ENCODE measurements at places on chromosomes 16 and 17.

- no peak for DNase-seq
Measured at GRCh38 chr16:30946671-30947540, 2.0 kb upstream of the ORAI3 start.

GRCh38 chr17:21018894-21019293, 23.9 kb downstream of the USP22 start:
- DNase-seq = no peak

- no peak for DNase-seq
Measured at GRCh38 chr17:929586-929985, 50.0 kb downstream of the NXN start.

- no peak for DNase-seq
Measured at GRCh38 chr16:57976331-57976796, 5.4 kb upstream of the CNGB1 start.

DNA sequence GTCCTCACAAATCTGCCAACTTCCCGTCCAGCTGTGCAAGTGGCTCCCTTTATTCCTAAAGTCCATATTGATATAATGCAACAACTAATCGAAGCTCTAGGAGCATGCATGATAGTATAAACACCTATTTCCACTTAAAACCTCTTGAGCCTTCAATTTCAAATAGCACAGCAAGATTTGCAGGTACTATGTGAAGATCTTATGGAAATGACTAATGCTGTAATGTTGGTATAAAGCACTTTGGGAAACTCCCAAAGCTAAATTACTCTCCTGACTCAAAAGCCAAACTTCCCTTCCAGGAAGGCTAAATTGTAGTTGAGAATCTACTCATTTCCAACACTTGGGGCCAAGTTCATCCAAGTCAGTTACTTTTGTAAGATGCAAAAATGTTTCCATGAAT, 287.6 kb upstream of the CDH11 start:
- no peak for DNase-seq

DNA sequence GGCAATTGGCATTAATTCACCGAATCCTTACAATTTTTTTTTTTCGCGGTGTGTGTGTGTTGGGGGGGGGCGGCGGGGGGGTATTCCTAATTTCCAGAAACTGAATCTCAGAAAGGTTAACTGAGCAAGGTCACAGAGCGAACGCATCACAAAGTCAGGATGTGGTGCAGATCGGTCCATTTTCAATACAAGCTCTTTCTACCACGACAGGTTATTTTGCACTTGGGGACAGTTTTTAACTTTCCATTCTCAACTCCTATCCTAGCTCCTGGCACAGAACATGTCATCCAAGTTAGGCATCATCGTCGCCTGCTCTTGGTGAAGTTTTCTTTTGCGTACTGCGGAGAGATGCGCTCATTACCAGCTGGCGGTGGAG, 15.4 kb upstream of the ERN1 start:
- DNase-seq = no peak

- no peak for DNase-seq
Measured at GRCh38 chr16:72530434-72530833, 358.5 kb upstream of the PMFBP1 start.

DNA sequence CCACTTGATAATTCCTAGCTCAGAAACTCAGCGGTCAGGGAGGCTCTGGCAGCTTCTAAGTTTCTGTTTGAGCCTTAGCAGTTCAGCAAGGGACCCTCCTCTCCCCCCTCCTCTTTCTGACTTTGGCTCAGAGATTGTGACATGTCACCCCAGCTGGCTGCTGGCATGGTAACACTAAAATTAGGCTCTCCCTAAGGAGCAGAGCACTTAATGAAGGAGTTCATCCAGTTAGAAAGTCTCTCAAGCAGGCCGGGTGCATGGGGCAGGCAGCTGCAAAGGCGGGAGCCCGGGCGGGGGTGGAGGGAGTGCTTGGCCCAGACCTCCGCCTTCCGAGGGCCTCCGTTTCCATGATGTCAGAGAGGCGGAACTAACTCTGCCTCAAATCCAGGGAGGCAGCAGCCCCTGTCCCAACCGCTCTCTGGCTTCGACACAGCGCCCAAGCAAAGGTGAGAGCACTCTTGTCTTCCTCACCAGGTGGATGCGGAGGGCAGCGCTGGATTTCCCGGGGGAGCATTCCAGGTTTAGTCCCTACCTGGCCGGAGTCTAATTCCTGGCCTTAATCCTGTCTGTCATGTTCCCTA, 128.0 kb upstream of the PLCG2 start:
- DNase-seq = no peak

DNA sequence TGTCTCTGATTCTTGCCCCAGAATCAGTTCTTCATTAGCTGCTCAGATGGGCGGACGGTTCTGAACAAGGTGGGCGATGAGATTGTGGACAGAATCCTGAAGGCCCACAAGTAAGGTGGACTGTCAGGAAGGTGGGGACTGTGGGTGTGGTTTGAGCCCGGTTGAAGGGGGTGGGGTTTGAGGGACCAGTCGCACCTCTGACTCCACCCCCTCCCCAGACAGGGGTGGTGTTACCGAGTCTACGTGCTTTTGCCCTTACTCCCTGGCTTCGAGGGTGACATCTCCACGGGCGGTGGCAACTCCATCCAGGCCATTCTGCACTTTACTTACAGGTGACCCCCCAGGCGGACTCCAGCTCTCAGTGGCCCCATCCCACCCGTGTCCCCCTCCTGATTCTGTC, 11.3 kb downstream of the PLD2 start:
- DNase-seq = no peak

GRCh38 chr17:32485261-32486110, 1.3 kb upstream of the CDK5R1 start:
- no peak for DNase-seq

DNA sequence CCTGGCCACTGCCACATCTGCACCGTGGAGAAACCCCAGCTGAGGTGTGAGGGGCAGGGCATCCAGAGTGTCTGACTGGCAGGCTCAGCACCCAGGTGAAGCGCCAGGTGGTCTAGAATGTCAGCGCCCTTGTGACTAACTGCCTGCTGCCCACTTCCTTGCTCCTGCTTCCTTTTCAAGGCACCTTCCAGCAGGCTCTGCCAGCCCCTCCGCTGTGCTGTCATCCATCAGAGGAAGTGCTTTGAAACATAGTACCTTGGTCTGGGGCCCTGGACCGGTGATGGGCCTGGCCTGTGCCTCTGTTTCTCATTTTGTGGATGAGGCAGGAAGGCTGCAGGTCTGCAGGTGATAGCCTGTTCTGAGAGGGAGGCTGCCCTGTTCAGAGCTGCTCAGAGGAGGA, 5.5 kb downstream of the SPNS2 start:
- no peak for DNase-seq

- DNase-seq = no peak
Measured at GRCh38 chr16:64121473-64121872, 1000.4 kb downstream of the CDH11 start.

DNA sequence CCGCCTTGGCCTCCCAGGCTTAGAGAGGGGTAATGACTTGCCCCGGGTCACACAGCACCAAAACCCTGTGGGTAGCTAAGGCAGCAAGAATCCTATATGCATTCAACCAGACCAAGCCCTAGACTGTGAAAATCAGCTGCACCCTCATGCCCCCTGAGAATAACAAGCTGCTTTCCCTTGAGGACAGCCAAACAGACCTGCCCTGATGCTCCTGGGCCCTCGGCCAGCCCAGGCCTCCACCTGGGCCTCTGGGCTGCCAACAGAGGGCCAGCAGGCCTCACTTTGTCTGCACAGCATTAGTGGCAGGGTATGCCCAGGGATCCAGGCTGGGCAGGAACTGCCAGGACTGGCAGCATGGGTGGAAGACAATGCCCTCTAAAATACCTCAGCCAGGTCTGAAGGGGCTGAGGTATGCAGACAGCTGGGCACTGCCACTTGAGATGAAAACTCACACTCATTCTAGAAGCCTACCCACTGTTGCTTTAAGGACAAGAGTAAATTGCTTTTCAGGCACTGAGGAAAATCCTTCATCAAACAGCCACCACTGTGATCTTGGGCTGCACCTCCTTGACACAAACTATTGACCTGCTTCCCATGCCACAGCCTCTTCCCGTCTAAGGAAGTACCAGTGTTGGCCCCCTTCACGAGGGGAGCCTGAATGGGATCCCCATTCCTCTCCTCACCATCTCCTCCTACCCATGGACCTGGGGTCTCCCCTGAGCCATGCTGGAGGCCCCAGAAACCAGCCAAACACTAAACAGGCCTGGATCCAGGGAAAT, 8.8 kb downstream of the ST3GAL2 start:
- DNase-seq = no peak

DNA sequence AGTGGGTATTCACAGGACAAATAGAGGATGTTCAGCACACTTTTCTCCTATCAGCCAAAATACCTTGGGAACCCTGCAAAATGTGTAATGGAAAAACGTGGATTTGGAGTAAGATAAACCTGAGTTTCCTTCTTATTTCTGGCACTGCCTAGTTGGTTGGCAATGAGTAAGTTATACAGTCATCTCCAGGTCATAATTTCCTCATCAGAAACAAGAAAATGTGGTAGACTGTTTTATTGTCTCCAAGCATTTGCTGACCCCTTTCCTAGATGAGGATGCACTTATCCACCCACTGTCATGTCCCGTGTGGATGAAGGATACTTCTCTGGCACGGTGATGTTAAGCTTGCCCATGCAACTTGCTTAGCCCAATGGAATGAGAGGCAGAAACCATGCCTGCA, 458.0 kb downstream of the KIF2B start:
- DNase-seq = no peak
